ENCODE measurements at places on chromosomes 7 and 10. TPM values are rescaled to one million over a fixed set of nuclear protein-coding genes. Genes with fewer than 3 reads are reported as not detected.

The MRC1 gene
- 0.04 TPM for total RNA-seq

The FGFR2 gene
- 149 TPM for total RNA-seq

The CYP26C1 gene
- total RNA-seq, result 0.29 TPM

The OR2A5 gene
- total RNA-seq, result not detected

The TAS2R4 gene
- 2.4 TPM for total RNA-seq

The MYL7 gene
- total RNA-seq, result 1.5 TPM

The PKD2L1 gene
- total RNA-seq, result 0.38 TPM

The PRR15 gene
- total RNA-seq, result 13.0 TPM

The CTNNA3 gene
- total RNA-seq, result 1.7 TPM

The KAZALD1 gene
- 1.3 TPM for total RNA-seq

The TAS2R5 gene
- total RNA-seq, result 6.4 TPM

The ZNF853 gene
- total RNA-seq, result 13.7 TPM

The ZNF467 gene
- total RNA-seq, result 16.1 TPM

The TAS2R3 gene
- total RNA-seq, result 3.9 TPM

The TUBAL3 gene
- not detected for total RNA-seq

The FFAR4 gene
- total RNA-seq, result 0.13 TPM

The FGFBP3 gene
- 6.2 TPM for total RNA-seq

The CSTF2T gene
- 28.7 TPM for total RNA-seq

The SLF2 gene
- 29.9 TPM for total RNA-seq

The UNCX gene
- not detected for total RNA-seq

The FRA10AC1 gene
- 22.1 TPM for total RNA-seq

The GPC2 gene
- 65.2 TPM for total RNA-seq

The TRIM50 gene
- total RNA-seq, result 10.9 TPM

The CDNF gene
- 2.3 TPM for total RNA-seq

The GNAT3 gene
- not detected for total RNA-seq

The YAE1 gene
- total RNA-seq, result 33.4 TPM

The OR2A25 gene
- not detected for total RNA-seq
